ENCODE measurements at places on chromosomes 3 and 15.

DNA sequence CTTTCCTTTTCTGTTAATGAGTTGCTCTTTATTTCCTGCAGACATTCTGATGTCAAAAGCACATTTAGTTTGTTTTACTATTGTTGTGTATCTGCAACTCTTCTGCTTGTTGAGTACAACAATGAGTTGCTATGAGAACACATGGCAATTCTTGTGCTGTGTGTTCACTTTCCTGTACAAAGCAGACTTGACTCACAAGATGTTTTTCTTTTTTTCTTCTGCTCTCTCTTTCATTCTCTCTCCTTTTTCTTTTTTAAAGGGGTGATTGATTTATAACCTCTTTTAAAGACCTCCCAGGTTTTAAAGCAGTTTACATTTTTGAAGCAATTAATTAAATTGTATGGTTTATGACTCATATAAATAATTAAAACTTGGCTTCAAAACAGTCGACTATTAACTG lies 31.6 kb upstream of the ABHD10 start:
- DNase-seq, result no peak

GRCh38 chr15:39552556-39552955 lies 28.3 kb upstream of the THBS1 start:
- DNase-seq, result no peak

- no peak for DNase-seq
These were observed 2.1 kb upstream of the PAQR9 start for GRCh38 chr3:142965581-142965980.

- no peak for DNase-seq
These were observed 17.9 kb downstream of the FAM174B start for GRCh38 chr15:92637626-92638025.

GRCh38 chr3:71112576-71112975 lies 471.0 kb downstream of the FOXP1 start:
- no peak for DNase-seq

DNA sequence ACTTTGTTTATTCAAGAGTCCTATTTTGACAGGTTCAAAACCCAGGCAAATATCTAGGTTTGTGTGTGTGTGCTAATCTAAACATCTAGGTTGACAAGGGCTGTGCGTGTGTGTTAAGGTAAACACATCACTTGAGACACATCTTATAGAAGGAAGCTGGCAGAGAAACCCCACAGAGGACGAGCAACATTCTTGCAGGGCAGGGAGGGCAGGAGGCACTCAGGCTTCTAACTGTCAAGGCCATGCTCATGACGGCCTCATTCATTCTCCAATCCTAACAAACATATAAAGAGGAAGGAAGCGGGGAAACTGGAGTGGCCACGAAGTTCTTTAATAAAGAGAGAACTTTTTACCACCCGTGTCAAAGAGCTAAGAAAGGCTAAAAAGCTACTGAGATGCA lies 43.4 kb downstream of the SLCO2A1 start:
- DNase-seq, result no peak
